ENCODE measurements at places on chromosomes 6 and 20.

GRCh38 chr20:40913224-40914185 is 115.1 kb upstream of the TOP1 start:
- no peak for DNase-seq

DNA sequence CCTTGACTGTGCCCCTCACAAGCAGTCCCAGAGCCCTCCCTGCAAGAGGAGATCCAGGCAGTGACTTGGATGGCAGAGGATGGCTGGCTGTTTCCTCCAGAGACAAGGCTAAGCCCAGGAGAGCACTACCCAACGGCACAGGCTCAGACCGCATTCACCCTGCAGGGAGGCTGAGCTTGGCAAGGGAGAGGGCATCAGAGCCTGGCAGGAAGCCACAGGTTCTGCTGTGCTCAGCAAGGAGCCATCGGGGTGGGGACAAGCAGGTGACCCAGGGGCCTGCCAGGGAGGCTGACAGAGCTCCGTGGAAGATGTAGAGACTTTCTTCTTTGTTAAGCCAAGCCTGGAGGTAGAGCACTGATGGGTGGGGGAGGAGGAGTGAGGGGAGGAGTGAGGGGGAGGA is 159.2 kb upstream of the CST7 start:
- DNase-seq = no peak

DNA sequence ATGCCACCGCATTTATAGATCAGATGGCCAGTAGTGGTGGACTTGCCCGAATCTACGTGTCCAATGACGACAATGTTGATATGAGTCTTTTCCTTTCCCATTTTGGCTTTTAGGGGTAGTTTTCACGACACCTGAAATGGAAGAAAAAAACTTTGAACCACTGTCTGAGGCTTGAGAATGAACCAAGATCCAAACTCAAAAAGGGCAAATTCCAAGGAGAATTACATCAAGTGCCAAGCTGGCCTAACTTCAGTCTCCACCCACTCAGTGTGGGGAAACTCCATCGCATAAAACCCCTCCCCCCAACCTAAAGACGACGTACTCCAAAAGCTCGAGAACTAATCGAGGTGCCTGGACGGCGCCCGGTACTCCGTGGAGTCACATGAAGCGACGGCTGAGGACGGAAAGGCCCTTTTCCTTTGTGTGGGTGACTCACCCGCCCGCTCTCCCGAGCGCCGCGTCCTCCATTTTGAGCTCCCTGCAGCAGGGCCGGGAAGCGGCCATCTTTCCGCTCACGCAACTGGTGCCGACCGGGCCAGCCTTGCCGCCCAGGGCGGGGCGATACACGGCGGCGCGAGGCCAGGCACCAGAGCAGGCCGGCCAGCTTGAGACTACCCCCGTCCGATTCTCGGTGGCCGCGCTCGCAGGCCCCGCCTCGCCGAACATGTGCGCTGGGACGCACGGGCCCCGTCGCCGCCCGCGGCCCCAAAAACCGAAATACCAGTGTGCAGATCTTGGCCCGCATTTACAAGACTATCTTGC is 725 bp downstream of the EEF1A1 start:
- DNase-seq = peak; percentile 58

- DNase-seq = no peak
Measured at GRCh38 chr6:33205191-33206026, 954 bp downstream of the HSD17B8 start.

DNA sequence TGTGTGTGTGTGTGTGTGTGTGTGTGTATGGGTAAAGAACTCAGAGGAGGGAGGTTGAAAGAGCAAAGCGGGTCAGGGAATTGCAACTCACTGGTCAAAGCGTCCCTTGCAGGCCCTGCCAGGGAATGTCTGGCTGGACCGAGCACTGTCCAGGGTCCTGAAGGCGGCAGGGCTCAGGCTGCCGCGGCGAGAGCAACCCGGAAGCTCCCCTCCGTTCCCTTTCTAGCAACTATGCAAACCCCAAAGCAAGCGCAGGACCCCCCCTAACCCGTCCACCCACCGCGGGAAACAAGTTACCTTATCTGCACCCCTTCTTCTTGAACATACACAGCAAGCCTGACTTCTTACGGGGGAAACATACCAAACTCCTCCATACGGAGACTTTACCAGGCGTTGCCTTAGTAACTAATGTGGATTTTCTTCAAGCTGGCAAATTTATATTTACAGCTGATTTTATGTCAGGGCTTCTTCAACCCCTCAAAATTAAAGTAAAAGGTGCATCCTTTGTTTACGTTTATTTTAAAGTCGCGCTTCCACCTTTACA is 538 bp upstream of the GRM1 start:
- DNase-seq = no peak

- no peak for DNase-seq
Measured at GRCh38 chr20:63346131-63347080, 14.7 kb downstream of the CHRNA4 start.

- no peak for DNase-seq
Measured at GRCh38 chr20:10306440-10307358, 88.1 kb downstream of the SNAP25 start.

DNA sequence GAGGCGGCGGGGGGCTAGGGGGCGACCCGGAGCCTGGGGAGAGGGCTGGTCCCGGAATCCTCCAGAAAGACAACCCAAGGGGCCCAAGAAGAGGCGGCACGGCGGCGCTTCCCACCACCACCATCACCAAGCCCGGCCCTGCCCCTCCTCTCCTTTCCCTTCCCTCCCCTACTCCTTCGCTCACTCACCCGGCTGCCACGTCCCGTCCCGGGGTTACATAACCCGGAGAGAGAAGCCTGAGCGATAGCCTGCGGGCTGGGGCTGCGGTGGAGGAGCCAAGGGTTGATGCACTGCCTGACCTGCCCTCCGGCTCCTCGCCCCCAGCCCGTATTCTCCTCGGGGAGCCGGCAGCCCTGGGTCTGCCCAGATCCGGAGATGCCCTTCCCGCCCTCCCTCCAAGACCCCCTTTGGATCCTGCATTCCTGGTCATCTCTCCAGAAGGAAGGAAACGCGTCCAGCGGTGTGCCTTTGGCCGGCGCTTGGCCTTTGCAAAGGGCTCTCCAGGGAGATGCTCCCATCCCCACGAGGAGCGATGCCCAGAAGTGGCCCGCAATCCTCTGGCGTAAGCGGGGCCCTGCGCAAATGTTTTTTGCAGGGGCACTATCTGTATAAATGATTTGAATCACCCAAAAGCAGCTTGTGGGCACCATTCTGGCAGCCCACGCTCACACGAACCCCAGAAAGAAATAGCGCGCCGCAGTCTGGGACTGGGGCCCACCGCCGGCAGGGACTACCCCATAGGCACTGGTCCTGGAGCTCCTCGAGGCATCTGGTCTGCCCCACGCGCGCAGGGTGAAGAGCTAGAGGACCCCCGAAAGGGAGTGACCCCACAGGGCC is 4.6 kb upstream of the CPXM1 start:
- DNase-seq = no peak

- no peak for DNase-seq
Measured at GRCh38 chr20:11051136-11051535, 377.3 kb upstream of the JAG1 start.

DNA sequence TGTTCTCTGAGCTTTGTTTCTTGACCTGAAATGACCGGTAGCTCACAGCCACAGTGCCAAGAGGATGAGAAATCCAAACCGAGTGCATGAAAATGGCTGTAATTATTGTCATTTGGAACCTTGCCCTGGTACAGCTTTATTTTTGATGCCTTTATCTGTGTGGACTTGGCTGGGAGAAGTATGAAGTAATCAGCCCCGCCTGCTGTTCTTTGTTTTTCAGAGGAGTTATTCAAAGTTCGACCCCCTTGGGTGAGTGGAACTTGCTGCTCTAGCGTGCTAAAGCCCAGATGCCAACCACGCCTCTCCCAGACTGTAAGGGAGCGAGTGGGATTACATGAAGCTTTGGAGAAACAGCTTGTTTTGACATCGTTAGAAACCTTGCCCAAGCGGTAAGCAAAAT is 48.3 kb downstream of the ECT2L start:
- DNase-seq = no peak

GRCh38 chr20:17066902-17067301 is 159.9 kb upstream of the PCSK2 start:
- DNase-seq = no peak

GRCh38 chr20:18057994-18058349 is 256 bp upstream of the OVOL2 start:
- no peak for DNase-seq

DNA sequence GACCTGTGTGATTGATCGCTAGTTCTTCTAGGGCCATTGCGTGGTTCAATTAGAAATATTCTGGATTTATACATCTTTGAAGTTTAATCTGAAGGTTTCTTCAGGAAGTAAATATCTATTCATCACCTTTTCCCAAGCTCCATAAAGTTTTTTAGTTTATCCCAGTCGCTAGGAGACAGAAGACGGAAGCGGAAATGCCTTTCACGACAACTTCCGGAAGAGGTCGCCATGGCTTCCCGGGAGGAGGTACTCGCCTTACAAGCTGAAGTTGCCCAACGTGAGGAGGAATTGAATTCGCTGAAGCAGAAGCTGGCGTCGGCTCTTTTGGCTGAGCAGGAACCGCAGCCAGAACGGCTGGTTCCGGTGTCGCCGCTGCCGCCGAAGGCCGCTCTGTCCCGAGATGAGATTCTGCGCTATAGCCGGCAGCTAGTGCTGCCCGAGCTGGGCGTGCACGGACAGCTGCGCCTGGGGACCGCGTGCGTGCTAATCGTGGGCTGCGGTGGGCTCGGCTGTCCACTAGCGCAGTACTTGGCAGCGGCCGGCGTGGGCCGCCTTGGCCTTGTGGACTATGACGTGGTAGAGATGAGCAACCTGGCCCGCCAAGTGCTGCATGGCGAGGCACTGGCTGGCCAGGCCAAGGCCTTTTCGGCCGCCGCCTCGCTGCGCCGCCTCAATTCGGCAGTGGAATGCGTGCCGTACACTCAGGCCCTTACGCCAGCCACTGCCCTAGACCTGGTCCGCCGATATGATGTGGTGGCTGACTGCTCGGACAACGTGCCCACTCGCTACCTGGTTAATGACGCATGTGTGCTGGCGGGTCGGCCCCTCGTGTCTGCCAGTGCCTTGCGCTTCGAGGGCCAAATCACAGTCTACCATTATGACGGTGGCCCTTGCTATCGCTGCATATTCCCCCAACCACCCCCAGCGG is at the start of gene MOCS3:
MOCS3 (plus strand) TSS at position 204 of the 928 bp plus-strand sequence; CDS start at position 229, 25 bp downstream.
- DNase-seq = peak; percentile 53

DNA sequence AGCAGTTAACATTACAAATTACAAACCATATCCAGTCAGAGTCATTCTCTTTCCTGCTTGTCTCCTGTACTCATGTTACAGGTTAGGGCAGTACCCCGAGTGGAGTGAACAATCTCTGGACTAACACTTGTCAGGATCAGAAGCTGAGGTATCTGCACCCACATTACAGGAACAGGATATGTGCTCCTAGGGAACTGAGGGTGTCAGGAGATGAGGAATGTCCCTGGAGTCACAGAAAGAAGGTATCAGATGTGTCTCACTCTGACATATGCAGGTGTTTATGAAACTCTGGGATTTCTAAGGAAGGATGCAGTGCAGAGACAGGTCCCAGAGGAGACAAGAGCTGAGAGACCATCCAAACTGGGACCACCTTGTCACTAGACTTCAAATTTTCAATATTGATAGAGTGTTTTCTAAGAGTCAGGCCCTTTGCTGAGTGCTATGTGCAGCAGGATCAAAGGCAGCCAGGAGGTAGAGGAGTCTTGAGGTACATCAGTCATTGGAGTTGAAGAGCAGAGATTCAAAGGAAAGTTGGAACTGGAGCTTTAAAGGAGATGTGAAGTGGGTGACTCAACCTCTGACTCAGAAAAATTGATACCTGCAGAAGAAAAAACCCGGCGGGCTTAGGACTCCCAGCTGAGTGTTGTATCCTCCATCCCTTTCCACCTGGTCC is 12.6 kb downstream of the HLA-DPB1 start:
- DNase-seq = no peak

DNA sequence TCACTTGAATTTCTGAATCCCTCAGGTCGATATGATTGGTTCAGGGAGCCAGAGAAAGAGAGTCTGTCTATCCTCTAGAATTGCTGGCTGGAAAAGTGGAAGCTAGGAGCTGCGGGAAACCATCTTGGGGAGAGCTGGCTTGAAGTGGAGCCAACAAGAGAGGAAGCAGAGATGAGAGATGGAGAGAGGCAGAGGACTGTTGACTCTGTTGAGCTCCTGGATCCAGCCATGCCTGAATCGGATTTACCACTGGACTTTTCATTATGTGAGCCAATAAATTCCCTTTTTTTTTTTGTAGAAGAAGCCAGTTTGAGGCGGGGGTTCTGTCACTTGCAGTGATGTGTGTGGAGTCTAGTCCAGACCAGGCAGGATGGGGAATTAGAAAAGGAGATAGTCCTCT is 13.9 kb upstream of the SLC9A8 start:
- no peak for DNase-seq

DNA sequence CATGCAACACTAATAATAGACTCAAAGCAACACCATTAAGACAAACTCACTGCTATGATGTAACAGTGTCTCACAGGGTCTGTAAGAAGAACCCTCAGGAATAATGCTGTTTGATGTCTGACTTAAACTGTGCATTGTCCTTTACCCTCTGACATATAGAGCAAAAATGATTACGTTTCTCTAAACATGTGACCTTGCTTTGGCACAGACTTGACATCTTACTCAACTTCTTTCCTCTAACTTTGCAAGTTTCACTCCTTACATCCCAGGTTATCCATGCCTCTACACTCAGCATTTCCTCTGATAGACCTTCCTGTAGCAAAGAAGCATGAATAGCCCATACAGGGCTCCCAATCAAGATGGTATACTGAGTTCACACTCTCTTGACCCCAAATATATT is 252.7 kb downstream of the UST start:
- no peak for DNase-seq

DNA sequence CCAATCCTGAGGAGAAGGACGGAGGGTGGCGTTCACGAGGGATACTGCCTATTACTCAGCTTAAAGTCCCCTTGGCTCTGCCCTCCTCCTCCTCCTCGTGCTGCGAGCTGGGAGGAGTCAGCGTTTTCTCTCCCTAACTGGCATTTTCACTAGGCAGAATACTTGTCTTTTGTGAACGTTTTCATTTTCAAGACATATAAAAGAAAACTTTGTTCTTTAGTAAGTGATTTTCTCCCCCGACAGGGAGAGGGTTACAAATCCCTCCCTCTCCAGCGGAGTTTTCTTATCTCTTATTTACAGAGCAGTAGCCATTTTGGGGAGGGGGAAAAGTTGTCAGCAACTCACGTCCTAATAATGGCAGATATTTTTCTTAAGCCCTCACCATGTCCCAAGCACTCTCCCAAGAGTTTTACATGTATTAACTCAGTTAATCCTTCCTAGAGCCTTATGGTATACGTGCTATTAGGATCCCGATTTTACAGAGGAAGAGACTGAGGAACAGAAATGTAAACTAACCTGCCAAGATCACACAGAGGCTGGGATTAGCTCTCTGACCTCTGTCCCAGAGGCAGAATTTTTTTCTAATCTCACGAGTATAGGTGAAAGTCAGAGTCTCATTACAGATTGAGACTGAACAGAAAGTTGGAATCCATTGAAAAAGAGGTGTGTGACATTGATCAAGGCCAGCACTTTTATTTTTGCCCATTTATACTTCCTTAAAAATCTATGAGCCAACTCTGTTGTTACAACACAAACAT is 30.0 kb upstream of the ZNF217 start:
- DNase-seq = no peak

Data from stimulated activated CD8-positive, alpha-beta memory T cell treated with anti-CD3 and anti-CD28 coated beads, Interleukin-7, amount 100 ng/mL, for 1 hour (primary cell).